ENCODE measurements at places on chromosomes 3 and 15.

GRCh38 chr3:39981547-39982184 is 172.3 kb downstream of the MYRIP start:
- no peak for DNase-seq

GRCh38 chr15:59300618-59301139 is 72.0 kb downstream of the MYO1E start:
- DNase-seq = peak; percentile 69

DNA sequence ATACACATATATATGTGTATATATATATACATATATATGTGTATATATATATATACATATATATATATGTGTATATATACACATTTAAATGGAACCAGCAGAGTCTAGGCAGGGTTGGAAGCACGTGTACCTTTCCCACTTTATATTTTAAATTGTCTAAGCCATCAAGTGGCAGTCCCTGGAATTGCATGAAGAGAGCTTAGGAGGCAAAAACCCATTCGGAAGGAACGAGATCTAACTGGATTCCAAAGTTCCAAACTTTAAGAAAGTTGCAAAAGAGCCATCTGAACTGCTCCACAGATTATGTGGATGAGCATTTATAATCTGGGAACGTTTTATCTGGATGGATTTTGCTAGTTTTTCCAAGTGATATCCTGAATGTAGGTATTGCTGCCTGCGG is 186.5 kb downstream of the FOXP1 start:
- DNase-seq = no peak

DNA sequence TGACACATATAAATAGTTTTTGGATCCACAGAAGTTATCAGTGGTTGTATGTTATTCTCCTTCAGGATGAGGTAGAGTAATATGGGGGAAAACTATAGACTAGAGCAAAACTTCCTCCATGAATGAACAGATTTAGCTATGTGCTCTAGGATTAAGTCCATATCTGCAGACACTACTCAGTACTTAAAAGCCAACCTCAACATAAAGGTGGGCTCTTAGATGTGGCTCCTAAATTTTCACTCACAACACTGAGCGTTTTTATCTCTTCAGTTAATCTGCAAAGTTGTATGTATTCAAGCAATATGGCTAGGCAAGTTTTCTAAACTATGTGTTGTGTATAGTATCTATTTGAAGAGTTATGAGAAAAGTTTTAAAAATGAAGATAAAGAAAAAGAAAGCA is 147.0 kb upstream of the SLITRK3 start:
- DNase-seq = no peak

DNA sequence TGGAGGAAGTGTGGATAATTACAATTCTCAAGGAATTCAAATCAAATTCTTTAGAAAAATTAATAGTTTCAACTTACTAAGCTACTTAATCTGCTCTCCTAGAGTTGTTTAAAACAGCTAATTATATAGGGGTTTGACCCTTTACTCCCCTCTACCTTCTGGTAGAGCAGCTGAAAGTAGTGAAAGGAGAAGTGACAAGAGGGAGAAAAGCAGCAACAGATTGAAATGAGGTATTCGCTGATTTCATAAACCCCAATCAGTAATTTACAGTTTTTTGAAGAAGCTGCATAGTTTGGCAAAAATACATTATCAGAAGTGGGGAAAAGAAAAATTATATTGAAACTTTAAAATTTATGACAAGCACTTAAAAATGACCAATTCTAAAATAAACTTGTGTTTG is 52.8 kb downstream of the ZMAT3 start:
- no peak for DNase-seq

GRCh38 chr15:89332446-89332845 is 2.2 kb downstream of the POLG start:
- DNase-seq = peak; percentile 43

GRCh38 chr3:152497457-152497856 is 228.7 kb downstream of the MBNL1 start:
- no peak for DNase-seq
